ENCODE measurements at places on chromosomes 16 and 17. TPM values are rescaled to one million over a fixed set of nuclear protein-coding genes. Genes with fewer than 3 reads are reported as not detected.

Gene RNF227
- total RNA-seq: 0.51 TPM

Gene PLCD3
- 13.0 TPM for total RNA-seq

Gene ATP1B2
- total RNA-seq: not detected

Gene IFI35
- total RNA-seq: 6.2 TPM
